DND-41 (cell line): ENCODE measurements at places on chromosomes 7 and 10.
A peak's percentile ranks its signal among the peaks of the same experiment; 100 is the strongest.

- no peak for DNase-seq
Observed at GRCh38 chr7:84824057-84824651, 362.7 kb downstream of the SEMA3D start.

DNA sequence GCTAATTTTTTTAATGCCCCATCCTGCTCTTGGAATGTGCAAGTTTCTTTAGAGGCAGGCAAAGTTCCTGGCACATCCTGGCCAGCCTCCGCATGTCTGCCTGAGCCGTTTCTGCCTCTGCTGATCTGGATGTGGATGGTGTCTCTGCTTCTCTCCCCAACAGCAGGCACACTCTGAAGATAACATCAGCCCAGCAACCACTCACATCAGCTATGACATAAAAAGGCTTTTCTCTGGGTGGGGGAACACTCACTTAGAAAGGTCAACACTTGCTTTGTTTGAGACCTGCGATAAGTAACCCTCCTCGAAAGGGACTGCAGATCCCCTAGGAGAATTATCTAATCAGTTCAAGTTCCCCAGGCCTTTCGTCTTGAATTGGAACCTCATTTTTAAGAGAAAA, 142.9 kb downstream of the FGFR2 start:
- DNase-seq, result no peak

GRCh38 chr7:147579148-147579547, 1011.4 kb upstream of the C7orf33 start:
- no peak for DNase-seq

- DNase-seq, result no peak
Observed at GRCh38 chr7:17781491-17782215, 158.6 kb downstream of the SNX13 start.

DNA sequence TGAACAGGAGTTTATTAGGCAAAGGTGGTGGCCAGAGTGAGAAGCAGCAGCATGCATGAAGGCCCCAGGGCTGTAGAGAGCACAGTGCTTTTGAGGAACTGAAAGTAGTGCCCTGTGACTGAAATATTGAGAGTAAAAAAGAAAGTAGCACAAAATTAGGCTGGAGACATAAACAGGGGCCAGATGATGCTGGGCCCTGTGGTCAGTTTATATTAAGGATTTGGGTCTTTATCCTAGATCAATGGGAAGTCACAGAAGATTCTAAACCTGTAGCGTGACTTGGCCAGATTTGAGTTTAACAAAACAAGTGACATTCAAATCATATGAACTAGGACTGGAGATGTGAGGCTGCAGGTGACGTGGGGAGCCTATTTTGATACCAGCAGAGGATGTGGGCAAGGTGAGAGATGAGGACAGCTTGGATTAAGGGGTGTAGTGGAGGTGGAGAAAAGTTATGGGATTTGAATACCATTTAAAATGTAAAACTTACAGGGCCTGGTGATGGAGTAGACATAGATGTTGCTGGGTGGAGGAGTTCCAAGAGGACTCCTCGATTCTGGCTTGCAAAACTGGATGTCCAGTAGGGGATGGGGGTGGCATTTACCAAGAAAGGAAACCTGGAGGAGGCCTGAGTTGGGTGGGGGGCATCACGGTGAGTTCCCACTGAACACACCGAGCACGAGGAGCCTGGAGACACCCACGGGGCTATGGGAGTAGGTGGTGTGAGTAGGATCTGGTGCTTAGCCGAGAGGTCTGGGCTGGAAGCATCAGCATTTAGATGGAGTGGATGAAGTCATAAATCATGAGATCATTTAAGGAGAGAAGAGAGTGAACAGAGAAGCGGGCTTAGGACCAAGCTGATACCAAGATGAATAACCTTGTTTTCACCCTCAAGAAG, 52.8 kb downstream of the HHEX start:
- no peak for DNase-seq

- DNase-seq, result no peak
Observed at GRCh38 chr10:61173450-61173849, 229.5 kb upstream of the RHOBTB1 start.

DNA sequence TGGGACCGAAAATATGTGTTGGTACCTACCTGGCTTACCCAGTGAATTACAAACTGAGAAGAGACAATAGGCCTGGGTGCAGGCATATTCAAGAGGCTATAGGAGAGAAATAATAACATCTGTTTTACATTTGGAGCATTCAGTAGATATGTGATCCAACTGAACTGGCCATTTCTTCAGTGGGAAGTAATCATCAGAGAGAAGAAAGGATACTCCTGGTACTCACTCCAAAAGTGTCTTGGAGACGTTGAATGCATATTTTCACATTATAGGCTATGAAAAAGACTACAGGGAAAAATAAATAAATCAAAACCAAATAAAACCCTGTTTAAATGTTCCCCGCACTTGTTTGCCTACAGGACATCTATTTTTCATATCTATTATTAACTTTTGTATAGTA, 1680.3 kb downstream of the REEP3 start:
- no peak for DNase-seq

DNA sequence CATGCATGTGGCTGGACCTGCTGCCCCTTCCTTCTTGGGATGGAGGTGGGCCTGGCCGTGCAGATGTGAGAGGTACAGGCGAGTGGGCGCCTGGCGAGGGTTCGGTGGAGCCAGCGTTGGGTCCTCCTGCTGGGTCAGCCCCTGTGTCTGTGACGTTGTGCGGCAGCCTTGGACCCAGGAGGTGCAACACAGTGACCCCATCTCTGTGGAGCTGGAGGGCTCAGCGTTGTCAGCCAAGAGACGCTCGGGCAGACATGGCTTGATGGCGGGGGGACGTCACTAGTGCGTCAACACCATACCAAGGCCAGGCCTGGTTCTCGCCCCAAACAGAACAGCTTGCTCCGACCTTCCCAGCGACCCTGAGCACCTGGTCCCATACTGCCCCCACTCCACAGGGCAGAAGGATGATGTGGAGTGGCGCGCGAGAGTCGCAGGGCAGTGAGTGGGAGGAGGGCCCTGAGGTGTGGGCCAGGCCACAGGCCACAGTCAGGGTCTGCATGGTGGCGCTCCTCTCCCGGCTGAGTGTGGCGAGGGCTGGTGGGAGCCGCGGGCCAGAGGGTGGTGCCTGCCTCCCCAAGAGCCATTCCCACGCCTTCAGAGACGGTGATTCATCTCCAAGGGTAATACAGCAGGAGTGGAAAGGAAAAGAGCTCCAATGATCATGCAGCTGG, 184.4 kb downstream of the DNAJB6 start:
- peak; percentile 0 for DNase-seq

- no peak for DNase-seq
Observed at GRCh38 chr10:31596765-31597164, 277.7 kb downstream of the ZEB1 start.

- DNase-seq, result no peak
Observed at GRCh38 chr10:119025776-119026175, 3.7 kb upstream of the NANOS1 start.

- DNase-seq, result no peak
Observed at GRCh38 chr10:96902731-96903358, 70.7 kb downstream of the LCOR start.

GRCh38 chr7:37181550-37181932, 267.1 kb downstream of the ELMO1 start:
- no peak for DNase-seq

- no peak for DNase-seq
Observed at GRCh38 chr10:119217401-119217800, 10.0 kb downstream of the GRK5 start.

- DNase-seq, result no peak
Observed at GRCh38 chr7:158257516-158258410, 329.9 kb downstream of the PTPRN2 start.

DNA sequence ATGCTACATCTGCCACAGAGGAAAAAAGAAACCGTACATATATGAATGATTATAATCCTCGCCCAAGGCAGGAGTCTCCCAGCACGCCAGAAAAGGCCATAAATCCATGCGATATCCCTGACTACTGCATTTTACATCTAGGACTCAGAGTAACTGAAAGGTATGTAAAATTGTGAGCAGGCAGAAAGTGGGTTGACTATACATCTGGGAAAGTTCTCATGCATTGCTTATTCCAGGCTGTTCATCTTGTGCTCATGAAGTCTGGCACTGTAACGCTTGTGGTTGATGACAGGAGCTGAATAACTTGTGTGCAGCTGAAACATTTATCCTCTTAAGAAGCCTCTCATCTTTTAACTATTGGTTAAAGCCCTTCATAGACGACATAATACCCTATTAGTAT, 193.4 kb upstream of the STEAP4 start:
- no peak for DNase-seq

DNA sequence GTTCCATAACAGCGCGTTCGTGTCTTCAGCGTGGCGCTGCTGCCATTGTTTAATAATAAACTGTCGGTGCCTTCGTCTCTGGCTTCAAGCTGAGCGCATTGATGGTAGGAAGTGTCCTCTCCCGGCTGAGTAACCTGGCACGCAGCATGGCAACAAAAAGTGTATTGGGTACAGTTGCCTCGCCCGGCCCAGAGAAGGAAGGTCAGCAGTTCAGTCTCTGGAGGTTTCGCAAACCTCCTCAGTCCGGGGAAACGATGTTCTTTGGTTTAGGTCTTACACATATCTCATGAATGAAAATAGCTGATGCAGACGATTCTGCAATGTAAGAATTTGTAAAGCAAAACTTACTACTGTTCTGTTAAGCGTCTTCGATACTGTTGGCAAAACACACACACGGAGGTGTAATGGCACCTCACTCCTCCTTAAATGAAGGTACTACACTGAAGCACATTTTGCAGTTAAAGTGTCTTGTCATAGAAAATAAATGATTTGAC, 739 bp upstream of the CCDC186 start:
- DNase-seq, result no peak

DNA sequence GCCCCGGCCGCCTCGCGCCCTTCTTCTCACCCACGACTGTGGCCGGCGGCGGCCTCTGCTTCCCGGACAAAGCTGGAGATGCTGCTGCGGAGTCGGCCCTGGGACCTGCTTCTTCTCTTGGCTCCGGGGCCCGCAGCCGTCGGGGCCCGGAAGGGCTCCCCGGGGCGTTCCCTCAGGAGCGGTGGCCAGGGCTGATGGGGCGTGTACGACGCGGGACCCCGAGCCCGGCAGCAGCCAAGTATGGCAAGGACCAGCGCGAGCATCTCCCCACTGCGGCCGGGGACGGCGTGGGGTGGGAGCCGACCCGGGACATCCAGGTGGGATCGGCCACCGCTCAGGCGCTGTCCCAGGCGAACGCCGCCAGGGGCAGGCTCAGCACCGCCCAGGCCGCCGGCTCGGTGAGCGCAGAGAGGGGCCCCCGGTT, 27.6 kb upstream of the BMS1 start:
- DNase-seq, result no peak

DNA sequence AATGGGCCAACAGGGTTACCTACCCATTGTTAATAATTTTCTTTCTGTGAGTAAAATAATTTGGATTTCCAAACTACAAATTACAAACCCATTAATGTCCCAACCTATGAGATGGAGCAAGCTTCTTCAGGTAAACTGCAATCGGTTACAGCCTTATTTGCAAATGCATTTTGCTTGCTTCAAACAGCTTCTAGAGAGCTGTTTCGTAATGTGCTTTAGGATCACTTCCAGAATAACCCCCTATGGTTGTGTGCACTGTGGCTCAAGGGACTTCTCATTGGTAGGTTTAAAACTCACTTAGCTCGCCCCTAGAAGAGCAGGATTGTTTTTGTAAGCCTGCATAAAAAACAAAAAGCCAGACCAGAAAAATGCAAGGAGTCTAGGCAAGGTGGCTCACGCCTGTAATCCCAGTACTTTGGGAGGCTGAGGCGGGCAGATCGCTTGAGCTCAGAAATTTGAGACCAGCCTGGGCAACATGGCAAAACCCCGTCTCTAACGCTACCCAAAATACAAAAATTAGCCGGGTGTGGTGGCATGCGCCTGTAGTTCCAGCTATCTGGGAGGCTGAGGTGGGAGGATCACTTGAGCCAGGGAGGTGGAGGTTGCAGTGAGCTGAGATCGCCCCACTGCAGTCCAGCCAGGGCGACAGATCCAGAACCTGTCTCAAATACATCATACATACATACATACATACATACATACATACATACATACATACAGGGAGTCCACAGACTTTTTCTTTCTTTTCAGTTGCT, 3.3 kb upstream of the MAP3K8 start:
- no peak for DNase-seq

DNA sequence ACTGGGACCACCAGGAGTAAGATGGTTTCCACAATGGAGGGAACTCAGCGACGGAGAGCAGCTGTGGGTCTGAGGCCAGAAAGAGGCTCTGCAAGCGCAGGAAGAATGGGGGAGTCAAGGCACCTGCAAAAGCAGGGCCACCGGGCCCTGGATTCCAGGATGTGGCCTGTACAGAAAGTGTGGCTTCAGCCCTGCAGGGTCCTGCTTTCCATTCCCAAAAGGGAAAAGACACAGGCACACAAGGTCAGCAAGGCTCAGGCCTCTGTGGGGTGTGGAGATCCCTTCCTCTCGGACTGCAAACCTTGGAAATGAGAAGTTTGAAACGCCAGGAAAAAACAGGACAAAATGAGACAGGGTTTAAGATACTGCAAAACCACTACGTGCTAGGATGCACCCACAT, 232.5 kb downstream of the TNS3 start:
- no peak for DNase-seq

- DNase-seq, result no peak
Observed at GRCh38 chr10:109846832-109847231, 76.5 kb downstream of the XPNPEP1 start.

GRCh38 chr7:106288263-106288662, 3.5 kb upstream of the NAMPT start:
- no peak for DNase-seq

DNA sequence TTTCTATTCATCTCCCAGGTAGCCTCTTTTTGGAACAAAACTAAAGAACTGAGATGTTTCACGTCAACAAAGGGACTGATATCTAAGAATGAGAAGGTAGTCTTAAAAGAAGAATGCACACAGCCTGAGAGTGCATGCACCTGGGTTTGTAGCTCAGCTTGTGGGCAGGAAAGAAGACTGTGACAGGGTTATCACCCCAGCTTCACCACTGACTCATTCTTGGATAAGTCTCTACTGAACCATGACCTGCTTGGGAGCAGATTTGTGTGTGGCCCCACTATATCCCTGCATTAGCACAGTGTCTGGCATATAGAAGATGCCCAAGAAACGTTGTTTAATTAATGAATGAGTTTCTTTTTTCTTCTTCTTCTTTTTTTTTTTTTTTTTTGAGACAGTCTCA, 187.5 kb downstream of the GPAM start:
- no peak for DNase-seq

DNA sequence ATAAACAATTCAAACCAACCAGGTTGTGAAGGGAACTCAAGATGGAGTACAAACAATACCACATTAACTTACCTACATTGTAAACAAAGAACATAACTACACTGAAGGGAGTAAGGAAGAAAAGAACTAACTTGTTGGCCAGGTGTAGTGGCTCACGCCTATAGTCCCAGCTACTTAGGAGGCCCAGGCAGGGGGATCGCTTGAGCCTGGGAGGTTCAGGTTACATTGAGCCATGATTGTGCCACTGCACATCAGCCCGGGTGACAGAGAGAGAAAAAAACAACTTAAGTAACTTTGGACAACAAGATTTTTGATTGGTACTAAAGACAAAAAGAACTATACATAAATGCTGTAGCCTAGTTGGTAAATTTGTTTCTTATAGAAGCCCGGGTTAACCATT, 68.8 kb downstream of the TRIL start:
- DNase-seq, result no peak

- DNase-seq, result no peak
Observed at GRCh38 chr10:70782086-70782745, 3.0 kb downstream of the TBATA start.
